ENCODE measurements at places on chromosomes 1 and 21. TPM values are rescaled to one million over a fixed set of nuclear protein-coding genes. Genes with fewer than 3 reads are reported as not detected.

DNA sequence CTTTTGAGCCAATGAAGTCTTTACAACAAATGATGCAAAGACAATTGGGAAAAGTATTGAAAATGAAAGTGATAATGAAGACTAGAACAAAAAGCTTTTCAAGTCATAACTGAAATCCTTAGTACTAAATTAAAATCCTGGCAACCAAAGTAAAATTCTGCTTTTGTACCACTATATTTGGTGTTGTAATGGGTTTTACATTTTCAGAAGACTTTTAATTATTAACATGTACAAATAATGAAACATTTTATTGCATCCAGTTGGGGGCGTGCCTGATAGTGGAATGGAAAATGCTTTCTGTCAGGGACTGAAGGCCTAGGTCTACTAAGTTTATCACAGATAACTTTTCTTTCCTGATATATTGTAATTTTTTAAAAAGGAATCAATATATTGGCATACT is 89.4 kb downstream of the SDCCAG8 start:
- DNase-seq = peak; percentile 28

GRCh38 chr1:186175588-186175987 is 199.5 kb downstream of the TPR start:
- no peak for DNase-seq

- DNase-seq = no peak
Observed at GRCh38 chr1:234476172-234476571, 2.8 kb downstream of the TARBP1 start.

DNA sequence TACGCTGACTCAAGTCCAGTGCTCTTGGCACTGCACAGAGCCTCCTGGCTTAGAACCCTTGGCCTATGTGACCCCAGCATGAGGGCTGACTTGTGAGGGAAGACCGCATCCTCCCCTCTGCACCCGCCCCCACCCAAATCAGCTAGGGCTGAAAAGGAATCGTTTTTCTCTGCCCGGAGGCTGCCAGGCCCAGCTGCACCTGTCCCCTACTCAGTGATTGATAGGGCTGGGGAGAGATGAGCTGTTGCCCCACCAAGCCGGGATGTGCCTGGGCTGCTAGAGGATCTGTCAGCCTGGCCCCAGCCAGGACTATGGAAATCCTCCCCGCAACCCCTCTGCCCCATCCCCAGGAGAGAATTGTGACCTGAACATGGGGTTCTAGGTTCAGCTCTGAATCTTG is 20.6 kb downstream of the MYOG start:
- DNase-seq = no peak

- no peak for DNase-seq
Observed at GRCh38 chr1:206512851-206513180, 5.5 kb downstream of the RASSF5 start.

GRCh38 chr1:65995336-65995735 is 202.6 kb downstream of the PDE4B start:
- DNase-seq = no peak

DNA sequence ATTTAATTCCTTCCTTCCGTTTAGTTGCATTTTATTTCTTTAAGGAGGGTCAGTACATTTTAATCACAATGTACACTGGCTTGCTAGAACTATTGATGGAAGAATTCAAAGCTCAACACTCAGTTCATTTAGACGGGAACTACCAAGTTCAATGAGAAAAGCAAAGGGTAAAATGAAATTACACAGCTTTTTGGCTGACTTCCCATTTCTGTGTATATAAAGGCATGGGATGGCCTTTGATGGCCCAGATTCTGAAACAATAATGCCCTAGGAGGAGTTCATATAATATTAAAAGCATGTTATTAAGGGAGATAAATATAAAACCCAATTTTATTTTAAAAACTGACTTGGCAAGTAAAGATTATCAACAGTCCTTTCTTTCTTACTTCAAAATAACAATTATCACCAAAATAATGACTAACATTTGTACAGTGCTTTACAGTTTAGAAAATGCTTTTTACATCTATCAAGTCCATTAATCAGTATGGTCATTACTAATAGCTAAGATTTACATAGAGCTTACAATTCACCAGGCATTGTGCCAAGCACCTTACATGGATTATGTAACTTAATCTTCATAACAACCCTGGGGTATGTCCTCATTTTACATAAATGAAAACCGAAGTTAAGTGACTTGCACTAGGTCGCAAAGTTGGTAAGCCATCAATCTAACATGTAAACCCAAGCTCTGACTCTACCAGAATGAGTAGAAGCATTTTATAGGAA is 402.4 kb downstream of the OMA1 start:
- no peak for DNase-seq

- DNase-seq = no peak
Observed at GRCh38 chr21:17848228-17848627, 29.1 kb upstream of the C21orf91 start.

- DNase-seq = no peak
Observed at GRCh38 chr1:119865627-119866026, 30.7 kb downstream of the ADAM30 start.

GRCh38 chr1:94471271-94471670 is 53.1 kb downstream of the ABCD3 start:
- no peak for DNase-seq

GRCh38 chr1:226692051-226692792 is 46.9 kb downstream of the ITPKB start:
- no peak for DNase-seq

- DNase-seq = peak; percentile 59
Observed at GRCh38 chr1:235739124-235739523, 89.5 kb upstream of the GNG4 start.

DNA sequence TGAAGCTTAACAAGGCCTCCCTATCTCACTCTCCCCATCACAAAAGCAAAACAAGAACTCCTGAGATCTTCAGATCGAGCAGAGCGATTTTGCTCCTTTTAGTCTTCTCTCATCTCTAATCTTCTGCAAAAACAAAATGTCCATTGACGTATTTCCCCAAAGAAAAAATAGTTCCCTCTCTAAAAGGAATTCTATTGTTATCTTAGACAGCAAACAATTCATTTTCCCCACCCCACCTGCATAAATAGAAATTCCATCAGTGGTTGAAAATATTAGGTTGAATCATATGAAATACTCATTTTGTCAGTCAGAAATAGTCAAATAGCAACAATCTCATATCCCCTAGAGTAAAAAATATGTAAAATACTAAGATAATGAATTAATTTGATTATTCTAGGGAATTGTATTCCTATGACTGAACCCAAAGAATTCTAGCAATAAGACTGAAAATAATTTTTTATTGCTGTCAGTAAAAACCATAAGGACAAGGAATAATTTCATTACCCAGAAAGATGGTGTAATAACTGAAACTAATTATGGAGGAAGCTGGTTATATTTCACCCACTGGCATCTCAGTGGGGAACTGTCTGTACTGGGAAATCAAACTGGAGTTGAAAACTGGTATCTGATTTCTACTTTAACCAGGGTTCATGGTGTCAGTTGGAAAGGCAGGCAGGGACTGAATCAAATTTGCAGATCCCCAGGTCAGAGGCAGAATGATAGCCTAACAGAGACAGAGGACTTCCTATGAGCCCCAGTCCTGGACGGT is 51.3 kb downstream of the RHOU start:
- no peak for DNase-seq

DNA sequence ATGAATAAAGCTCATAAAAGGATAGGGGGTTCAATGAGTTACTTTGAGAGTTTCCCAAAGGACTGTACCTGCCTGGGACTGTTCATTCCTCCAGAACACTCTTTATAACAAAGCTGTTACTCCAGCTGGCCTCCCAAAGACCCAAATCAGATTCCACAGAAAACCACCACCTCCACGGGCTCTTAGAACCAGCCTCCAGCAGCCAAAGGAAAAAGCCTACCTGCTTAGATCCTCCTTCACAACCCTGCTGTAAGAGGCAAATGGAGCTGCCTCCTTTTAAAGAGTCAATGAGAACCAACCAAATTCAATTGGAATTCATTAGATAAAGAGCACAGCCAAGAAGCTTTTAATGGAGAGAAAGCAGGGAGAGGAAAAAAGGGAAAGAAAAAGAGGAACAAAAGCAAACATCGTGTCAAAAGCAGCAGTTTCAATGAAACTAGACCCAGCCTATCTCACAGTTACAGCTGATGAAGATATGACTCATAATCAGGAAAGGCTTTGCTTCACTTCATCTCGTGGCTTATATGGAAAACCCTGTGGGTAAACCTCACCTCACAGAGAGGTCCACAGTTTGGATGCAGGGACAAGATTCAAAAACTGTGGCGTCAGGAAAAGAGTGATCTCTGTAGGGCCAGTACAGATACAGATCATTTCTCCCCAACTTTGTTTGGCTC is 27.8 kb upstream of the FMO4 start:
- DNase-seq = no peak

- DNase-seq = no peak
Observed at GRCh38 chr1:171583591-171584201, 38.3 kb upstream of the MYOCOS start.

- DNase-seq = no peak
Observed at GRCh38 chr21:42654913-42655795, 1.7 kb downstream of the PDE9A start.

GRCh38 chr1:177082855-177083693 is 81.4 kb downstream of the ASTN1 start:
- no peak for DNase-seq

DNA sequence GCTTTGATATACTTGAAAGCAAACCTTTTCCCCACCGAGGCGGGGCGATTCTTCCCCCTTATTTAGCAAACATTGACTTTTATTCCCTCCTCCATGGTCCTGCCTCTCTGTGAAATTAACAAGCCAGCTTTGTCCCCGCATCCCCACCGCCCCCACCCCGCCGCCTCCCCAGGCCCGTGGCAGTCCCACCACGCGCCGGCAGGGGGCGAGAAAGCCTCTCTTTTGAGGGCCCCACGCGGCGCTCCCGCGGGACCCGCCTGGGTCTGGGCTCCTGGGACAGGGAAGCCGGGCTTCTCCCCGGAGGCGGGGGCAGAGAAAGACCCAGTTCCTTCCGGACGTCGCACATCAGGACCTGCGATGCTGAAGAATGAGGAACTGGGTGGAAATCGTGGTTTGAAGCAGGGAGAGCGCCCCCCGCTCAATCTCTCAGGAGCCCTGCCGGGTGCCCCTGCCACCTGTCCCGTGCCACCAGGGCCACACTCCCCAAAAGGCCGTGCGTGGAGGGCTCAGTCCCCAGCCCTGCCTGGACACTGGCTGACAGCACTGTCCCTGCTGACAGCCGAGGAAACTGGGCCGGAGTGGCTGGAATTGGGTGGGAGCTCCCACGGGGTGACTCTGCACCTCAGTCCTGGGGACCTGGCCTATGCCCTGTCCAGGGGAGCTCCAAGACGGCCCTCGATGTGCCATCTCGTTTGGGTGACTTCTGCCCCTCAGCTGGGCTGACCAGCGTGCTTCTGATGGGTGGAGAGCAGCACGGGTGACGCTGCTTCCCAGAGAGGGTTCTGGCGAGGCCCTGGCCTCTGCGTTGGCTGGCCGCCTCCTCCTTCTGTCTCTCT is 8.6 kb upstream of the ACTRT2 start:
- peak; percentile 82 for DNase-seq

DNA sequence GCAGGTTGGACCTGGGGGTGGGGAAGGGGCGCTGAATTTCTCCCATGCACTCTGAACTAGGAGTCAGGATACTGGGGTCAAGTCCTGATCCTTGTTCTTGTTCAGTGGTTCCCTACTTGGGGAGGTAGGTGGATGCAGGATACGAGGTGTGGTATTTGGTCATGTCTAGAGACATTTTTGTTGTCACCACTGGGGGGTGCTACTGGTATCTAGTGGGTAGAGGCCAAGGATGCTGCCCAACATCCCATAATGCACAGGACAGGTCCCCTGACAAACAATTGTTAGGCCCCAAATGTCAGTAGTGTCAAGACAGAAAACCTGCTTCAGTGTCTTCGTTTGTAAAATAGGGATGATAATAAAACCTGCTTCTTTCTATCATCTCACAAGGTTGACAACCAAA is 259.0 kb upstream of the FOXD3 start:
- no peak for DNase-seq

DNA sequence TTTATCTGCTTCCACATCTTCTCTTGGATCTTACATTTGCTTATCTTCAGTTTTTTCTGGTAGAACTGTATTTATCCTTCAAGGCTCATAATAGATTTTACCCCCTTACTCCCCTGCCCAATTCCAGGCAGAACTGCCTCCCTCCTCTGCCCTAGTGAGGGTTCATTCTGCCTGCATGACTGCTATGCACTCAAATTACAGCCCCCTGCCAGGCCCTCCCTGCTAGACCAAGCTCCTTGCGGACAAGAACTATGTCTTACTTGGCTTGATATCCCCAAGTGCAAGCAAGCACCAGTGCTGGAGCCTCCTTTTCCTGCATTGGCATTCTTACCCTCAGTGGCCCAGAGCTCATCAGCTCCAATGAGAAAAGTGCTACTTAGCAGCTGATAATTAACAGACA is 18.1 kb downstream of the MAPKAPK2 start:
- no peak for DNase-seq

GRCh38 chr1:84163123-84163931 is 19.3 kb downstream of the PRKACB start:
- DNase-seq = no peak

- DNase-seq = no peak
Observed at GRCh38 chr1:244974550-244974949, 110.2 kb upstream of the HNRNPU start.

DNA sequence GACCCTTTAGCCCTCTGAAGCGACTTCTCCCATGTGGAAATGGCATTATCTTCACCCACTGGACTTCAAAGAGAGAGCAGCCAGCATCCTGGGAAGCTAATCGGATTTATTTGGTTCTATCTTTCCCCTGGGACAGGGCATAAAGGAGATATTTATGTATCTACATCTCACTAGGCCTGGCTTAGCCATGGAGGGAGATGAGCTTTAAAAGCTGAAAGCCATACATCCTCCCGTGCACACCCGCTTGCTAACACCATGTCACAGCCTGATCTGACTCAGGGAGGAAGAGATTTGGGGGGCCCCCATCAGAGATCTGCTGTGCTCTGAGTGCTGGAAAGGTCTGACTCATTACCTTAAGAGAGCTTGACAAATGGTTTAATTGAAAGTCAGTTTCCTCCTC is 155.9 kb downstream of the PLXNA2 start:
- DNase-seq = no peak

- DNase-seq = no peak
Observed at GRCh38 chr1:3473381-3473844, 18.9 kb downstream of the ARHGEF16 start.

DNA sequence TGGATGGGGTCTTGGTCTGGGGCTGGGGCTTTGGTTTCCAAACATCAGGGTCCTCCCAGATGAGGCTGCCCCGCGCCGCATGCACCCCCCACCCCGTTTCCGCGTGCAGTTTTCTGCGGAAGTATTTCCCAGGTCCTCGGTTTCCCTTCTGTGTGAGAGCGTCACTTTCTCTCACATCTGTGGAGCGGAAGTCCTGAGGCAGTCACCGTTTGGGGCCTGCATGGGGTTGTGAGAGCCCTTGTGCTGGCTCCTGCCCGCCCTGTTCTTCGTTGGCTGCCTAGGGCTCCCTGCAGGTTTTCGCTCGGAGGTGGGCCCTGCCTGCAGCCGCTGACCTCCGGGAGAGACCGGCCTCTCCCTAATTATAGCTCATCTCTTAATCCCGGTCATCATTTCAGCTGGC is 88.0 kb downstream of the GALNT2 start:
- DNase-seq = no peak

- no peak for DNase-seq
Observed at GRCh38 chr1:3732434-3733093, 19.7 kb upstream of the CCDC27 start.

- DNase-seq = peak; percentile 33
Observed at GRCh38 chr1:21321963-21322680, 31.9 kb upstream of the ECE1 start.

Gene PTPN7
- 1.6 TPM for total RNA-seq

Gene SLAMF7
- total RNA-seq = 0.26 TPM

Gene S100A7
- not detected for total RNA-seq

Gene HRNR
- not detected for total RNA-seq

Gene ANGPTL1
- 19.8 TPM for total RNA-seq

Gene UBE2U
- total RNA-seq = not detected

Gene SIM2
- 0.26 TPM for total RNA-seq

Gene ATP1A4
- not detected for total RNA-seq

Gene HSD3B1
- not detected for total RNA-seq

Gene LZIC
- total RNA-seq = 8.6 TPM
